Natural killer cell treated with Interleukin-12 subunit alpha and Interleukin-12 subunit beta and Interleukin-15 and Interleukin-18, amount 100 ng/mL, for 72 hours (primary cell): ENCODE measurements at places on chromosomes 2 and 18. TPM values are rescaled to one million over a fixed set of nuclear protein-coding genes. Genes with fewer than 3 reads are reported as not detected.

DNA sequence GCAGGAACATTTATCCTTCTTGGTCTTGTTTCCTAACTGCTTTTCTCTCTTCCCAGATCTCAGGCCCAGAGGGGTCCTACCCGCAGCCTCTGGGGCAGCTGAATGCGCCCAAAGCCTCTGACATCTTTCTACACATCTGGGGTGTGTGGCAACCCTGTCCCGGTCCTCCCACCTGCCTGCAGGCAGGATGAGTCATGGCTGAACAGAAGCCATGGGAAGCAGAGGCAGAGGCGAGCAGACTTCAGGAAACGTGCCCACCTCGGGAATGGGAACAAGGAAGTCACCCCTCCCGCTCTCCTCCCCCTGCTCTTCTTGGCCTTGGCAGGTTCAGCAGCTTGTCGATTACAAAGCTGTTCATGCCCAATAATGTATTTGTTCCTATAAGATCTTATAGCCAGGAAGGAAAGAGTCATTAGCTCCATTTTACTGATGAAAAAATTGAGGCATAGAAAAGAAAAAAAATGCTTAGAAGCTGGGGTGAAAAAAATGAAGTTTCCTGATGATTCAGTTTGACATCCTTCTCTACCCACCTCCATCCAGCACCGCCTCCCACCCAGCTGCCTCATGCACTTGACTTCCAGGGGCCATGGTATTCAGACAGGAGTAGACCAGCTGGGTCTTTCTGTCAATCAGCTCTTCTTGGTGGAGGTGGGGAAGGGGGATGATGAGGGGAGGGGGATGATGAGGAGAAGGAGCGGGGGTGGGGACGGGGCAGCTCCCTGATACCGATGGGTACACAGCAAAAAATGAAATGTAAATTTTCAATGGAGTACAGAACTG is 10.4 kb upstream of the KCNF1 start:
- DNase-seq = peak; percentile 28

- no peak for DNase-seq
Measured at GRCh38 chr2:120224256-120224655, 1.1 kb upstream of the TMEM185B start.

DNA sequence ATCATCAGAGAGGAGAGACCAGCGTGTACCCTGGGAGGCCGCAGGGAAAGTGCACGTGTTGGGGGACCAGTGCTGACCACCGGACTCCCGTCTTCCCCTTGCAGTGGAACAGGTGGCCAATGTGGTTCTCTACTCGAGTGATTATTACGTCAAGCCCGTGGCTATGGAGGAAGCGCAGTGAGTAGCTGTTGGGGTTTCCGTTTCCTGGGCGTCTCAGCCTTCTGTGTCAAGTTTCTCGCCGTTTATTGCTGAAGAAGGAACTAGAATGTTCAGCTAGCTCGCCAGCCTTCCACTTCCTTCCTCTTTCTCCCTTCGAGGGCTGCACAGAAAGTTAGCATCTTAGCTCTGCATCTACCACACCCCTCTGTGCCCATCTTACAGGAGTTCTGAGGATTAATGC is 22.8 kb upstream of the DGKD start:
- peak; percentile 85 for DNase-seq

DNA sequence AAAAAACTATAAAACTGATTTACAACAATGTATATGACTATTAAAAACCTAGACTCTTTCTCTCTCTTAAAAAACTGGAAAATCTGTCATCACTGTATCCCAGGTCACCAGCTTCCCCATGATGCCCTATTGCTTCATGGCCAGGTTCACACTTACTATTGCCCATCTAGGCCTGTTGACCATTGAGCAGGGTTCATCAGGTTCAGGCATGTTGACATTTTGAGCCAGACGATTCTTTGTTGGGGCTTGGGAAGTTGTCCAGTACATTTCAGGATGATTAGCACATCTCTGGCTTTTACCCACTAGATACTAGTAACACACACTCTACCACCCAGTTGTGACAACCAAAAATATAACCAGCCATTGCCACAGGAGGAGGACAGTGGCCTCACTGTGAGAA is 26.9 kb upstream of the RAB27B start:
- no peak for DNase-seq

The REG3A gene
- not detected for total RNA-seq

The LBX2 gene
- 1.5 TPM for total RNA-seq

- no peak for DNase-seq
Measured at GRCh38 chr2:112597537-112598322, 13.3 kb downstream of the CHCHD5 start.

GRCh38 chr2:220152281-220152935 is 525.0 kb downstream of the SLC4A3 start:
- DNase-seq = no peak

- no peak for DNase-seq
Measured at GRCh38 chr2:18290386-18290785, 270.1 kb downstream of the RDH14 start.

DNA sequence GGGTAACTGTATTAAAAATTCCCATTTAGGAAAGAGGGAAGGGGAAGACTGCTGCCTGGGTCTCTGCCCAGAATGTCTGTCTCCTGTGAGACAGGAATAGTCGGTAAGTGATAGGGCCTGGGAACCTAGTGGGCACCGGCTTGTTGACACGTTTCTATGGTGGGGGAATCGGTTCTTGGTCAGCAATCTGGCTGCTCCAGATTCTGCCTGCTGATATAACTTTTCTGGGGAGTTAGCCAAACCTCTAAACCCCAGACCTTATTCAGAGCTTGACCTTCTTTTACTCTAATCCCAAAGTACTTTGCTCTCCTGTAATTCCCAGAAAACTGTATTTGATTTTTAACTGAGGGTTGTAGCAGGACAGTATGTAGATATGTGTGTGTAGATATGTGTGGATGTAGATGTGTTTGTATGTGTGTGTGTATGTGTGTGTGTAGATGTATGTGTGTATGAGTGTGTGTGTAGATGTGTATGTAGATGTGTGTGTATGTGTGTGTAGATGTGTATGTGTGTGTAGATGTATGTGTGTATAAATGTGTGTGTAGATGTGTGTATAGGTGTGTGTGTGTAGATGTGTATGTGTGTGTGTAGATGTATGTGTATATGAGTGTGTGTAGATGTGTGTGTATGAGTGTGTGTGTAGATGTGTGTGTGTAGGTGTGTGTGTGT is 61.8 kb upstream of the TXNDC2 start:
- no peak for DNase-seq

- DNase-seq = no peak
Measured at GRCh38 chr2:234116010-234116409, 65.5 kb downstream of the SPP2 start.

- DNase-seq = no peak
Measured at GRCh38 chr2:222733470-222733845, 62.0 kb downstream of the MOGAT1 start.

The LHCGR gene
- total RNA-seq = not detected

- no peak for DNase-seq
Measured at GRCh38 chr2:55231546-55232083, 478 bp downstream of the CLHC1 start.

- no peak for DNase-seq
Measured at GRCh38 chr2:63840081-63840784, 1.5 kb upstream of the UGP2 start.

- DNase-seq = no peak
Measured at GRCh38 chr2:208135794-208136715, 6.4 kb upstream of the CRYGC start.

GRCh38 chr2:95374029-95374428 is 28.5 kb upstream of the FAHD2A start:
- no peak for DNase-seq

The CYRIA gene
- 5.1 TPM for total RNA-seq

The WNT10A gene
- not detected for total RNA-seq

The AKAIN1 gene
- total RNA-seq = not detected

GRCh38 chr2:148184976-148185375 is 164.1 kb downstream of the MBD5 start:
- no peak for DNase-seq

DNA sequence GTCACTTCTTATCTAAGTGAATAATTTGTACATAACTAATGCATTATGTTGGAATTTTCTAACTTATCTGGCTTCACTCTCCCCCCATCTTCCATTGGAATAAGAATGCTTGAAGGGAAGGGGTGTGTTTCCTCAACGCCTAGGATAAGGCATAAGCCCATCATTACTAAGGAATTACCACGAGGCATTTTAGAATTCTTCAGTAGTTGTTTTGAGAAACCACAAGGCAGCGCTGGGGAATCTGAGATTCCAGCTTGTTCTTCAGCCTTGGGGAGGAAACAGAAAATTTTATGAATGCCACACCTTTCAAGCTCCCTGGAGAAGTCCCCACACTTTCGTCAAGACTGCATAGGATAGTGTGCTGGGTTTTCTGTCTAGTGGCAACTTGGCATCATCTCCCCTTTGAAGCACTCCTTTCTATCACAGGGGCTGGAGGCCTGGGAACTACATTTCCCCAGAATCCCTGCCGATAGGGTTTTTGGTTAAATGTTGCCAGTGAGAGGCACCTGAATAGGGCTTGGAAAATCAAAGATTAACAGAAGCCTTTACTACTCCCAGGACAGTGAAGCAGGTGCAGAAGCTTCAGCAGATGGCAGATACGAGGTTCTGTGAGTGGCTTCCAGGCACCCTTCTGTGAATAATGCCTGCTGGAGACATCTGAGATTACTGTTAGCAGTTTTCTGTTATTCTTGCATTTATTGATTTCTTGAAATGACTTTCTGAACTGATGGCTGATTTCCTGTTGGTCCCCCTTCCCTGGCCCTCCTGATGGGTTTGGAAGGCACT is 192.7 kb upstream of the REV1 start:
- no peak for DNase-seq

The SKA1 gene
- 18.8 TPM for total RNA-seq

- no peak for DNase-seq
Measured at GRCh38 chr18:44170208-44170880, 510.3 kb upstream of the SETBP1 start.

- no peak for DNase-seq
Measured at GRCh38 chr2:192150166-192150565, 44.6 kb downstream of the TMEFF2 start.

The LYG1 gene
- 1.8 TPM for total RNA-seq

The NEMP2 gene
- total RNA-seq = 8.3 TPM

The OBSL1 gene
- not detected for total RNA-seq
